PC-9 (cell line): ENCODE measurements at places on chromosomes 11 and 22. TPM values are rescaled to one million over a fixed set of nuclear protein-coding genes. Genes with fewer than 3 reads are reported as not detected.

DNA sequence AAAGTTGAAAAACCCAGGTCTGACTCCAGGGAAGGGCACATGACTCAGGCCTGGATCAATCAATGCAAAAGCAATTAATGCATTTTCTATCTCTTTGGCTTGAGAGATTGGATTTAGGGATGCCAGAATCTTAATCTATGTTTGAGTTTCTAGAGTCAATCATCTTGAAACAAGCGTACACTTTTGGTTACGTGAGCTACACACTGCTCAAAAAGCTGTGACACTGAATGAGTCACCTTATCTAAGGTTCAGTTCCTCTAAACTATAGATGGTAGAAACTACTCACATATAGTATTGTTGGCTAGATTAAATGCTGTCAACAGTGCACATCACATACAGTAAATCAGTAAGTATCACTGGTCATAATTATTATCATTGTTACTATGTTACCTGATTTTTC lies 24.2 kb downstream of the MRE11 start:
- DNase-seq = no peak

DNA sequence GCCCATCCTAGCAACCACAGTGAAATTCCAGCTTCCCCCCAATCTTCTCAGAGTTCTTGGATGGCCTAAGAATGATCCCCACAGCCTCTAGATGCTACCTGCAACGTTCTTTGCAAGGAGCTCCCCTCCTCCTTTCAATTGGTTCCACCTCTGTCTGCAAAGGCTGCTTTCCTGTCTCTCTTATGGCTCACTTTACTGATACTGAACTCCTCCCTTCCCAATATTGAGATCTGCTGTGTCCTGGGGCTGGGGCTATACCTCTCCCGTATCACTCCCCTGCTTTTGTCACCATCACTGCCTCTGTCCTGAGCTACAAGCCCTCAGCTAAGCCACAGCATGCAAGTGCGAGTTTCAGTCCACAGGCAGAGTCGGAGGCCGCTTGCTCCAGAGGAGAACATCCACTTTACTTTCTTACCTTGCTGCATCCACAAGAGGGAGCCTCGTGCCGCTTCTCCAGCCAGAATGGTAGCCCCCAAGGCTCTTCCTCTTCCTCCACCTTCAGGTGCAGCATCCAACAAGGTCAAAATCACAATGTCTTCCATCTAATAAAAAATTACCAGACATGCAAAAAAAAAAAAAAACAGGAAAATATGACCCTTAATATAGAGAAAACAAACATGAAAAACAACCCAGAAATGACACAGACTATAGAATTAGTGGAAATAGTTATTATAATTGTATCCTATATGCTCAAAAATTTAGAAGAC lies 48.6 kb upstream of the TMEM45B start:
- DNase-seq = peak; percentile 31

DNA sequence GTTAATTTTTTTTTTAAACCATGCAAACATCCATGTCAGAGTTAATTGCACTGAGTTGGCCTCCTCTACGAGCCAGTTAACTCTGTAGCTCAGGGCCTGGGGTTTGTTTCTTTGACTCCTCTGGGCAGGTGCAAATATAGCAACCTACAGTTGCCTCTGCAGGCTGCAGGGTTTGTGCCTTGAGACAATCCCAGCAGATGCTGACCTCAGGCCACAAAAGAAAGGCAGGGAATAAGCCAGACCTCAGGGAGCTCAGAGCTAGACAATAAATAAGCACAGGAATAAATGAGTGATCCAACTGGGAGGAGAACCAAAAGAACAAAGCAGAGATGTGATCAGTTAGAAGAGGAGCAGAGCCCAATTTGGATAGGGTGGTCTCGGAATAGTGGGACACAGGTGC lies 390.8 kb downstream of the SHANK2 start:
- no peak for DNase-seq

The C11orf86 gene
- not detected in 2 replicates for total RNA-seq

DNA sequence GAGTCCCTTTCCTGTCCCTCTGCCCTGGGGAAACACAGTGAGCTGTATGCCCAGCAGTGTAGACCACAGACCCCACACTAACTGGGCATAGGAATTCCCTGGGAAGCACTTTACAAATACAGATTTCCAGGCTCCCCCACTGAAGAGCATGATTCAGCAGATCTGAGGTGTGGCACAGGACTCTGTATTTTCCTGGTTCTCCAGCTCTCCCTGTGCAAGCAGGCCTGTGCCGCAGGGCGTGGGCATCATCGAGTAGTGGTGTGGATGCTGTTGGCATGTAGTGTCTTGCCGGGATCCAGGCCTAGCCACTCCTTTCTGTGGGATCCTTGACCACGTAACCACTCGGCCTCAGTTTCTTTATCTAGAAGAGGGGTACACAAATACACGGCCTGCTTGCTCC lies 49.9 kb downstream of the GALNT18 start:
- DNase-seq = no peak

DNA sequence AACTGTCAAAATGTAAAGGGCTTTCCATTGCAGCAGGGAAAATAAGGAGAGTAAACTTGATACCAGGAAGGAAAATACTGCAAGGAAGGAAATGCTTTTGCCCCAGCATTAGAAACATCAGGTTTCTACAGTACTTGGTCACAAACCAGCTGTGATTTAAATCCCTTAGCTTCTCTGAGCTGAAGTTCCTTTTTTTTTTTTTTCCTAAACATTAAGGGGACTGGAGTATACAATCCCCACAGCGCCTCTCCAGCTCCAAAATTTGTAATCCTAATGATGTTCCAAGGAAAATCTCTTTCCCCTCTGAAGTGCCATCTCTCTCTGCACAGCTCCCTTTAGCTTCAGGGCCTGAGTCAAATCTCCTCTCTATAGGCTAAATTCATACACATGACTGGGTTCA lies 220.5 kb upstream of the PITPNB start:
- no peak for DNase-seq

- DNase-seq = no peak
Measured at GRCh38 chr11:126317432-126317755, 13.5 kb downstream of the DCPS start.

DNA sequence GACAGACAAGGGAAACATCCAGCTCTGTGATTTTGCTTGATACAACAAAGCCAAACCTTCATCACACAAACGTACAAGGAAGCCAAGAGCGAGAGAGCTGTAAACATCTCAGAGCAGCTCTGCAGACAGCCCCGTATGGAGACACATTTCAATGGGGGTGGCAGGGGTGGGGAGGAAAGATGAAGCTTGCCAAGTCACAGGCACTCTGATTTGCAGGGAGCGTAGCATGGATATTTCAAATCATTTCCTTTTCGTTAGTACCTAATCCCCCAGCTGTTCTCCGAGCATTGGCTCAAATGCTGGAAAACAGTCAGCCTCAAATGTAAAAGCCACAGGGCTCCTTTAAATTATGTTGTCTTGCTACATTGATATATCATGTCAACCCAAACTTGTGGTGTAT lies 458.9 kb upstream of the CADM1 start:
- DNase-seq = no peak

GRCh38 chr11:91959411-91959810 lies 265.2 kb upstream of the FAT3 start:
- DNase-seq = no peak

- DNase-seq = no peak
Measured at GRCh38 chr22:24706732-24707469, 67.6 kb downstream of the PIWIL3 start.

The MAPK8IP1 gene
- total RNA-seq = 13.6 and 18.8 TPM in 2 replicates

The GSTT2B gene
- total RNA-seq = 0.50 TPM in 1 of 2 replicates, not detected in the other

- DNase-seq = no peak
Measured at GRCh38 chr22:32623943-32624342, 149.3 kb downstream of the FBXO7 start.

- no peak for DNase-seq
Measured at GRCh38 chr11:134252346-134253187, 585 bp downstream of the THYN1 start.

The CHST1 gene
- not detected in 2 replicates for total RNA-seq

DNA sequence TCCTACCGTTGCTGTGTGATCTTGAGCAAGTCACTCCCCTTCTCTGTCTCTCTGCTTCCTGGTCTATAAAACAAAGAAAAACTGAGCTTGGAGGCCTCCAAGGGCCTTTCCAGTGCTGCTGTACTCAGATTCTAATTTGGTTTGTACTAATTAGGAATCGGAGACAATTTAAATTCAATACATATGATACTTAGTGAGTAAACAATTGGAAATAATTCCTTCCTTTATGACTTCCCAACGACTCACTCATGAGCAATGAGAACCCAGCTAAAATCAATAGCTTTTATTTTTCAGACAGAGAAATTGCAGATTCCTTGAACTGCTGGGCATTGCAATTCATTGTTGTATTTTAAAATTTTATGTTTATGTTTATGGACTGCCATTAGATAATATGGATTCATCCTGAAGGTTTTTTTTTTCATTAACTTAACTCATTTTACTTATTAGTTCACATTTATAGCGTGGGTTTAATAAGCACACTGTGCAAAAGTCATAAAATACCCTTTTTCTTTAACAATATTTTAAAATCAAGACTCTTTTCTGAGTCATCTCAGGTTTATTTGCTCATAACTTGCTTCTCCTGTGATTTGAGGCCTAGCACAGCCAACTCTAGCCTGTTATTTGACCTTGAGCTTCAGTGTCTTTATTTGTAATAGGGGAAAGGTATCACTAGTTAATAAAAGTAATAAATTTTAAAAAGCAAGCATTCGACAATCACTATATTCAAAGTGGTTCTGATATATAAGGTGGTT lies 95.8 kb downstream of the TP53I11 start:
- DNase-seq = no peak

- DNase-seq = no peak
Measured at GRCh38 chr22:30538280-30538679, 8.3 kb downstream of the SEC14L6 start.

- DNase-seq = no peak
Measured at GRCh38 chr11:69537126-69537525, 55.7 kb downstream of the LINC01488 start.

GRCh38 chr11:6570691-6571427 lies 32.6 kb downstream of the RRP8 start:
- no peak for DNase-seq

The PPARA gene
- total RNA-seq = 43.9 and 48.7 TPM in 2 replicates

GRCh38 chr11:36195496-36196354 lies 93.5 kb downstream of the COMMD9 start:
- no peak for DNase-seq

DNA sequence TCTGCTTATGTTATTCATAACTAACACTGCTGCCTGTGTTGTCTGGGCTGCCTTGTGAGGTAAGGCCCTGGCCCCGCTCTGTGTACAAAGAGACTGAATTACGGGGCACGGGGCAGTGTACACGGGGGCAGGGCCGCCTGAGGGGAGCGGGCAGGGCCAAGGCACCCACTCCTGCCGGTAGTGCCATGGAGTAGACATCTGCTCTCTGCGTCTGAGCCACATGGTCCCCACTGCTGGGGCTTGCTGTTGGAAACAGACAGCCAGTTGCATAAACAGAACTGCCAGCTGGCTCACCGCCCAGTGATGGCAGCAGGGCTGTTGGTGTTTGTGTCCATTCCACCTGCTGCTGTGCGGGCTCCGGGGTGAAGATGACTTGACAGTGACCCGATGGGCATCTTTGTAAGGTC lies 19.8 kb downstream of the FAM118A start:
- DNase-seq = no peak

DNA sequence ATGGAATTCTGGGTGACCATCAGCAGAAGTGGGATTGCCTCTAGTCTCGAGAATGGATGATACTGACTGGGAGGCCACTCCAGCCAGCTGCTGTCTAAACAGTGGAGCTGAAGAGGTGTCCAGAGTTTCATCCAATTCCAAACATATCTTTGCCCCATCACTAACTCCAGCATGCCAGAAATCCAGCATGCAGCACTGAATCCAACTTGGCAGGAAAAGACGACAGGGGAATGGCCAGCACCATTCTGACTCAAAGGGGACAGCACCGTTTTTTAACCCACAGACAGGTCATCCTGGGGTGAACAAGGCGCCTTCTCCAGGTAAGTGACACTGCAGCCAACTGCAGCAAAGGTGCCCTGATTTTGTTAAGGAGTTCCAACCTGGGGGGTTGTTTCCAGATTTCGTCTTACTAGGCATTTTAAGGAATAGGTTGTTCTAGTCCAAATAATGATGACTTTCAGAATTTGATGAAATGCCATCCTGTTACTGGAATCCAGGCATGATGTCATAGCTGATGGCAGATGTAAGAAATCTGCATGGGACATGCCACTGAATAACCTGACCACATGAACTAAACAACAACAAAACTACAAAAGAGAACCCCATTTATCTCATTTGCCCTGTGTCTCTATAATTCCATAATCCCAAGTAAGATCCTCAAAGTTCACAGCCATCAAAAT lies 32.3 kb downstream of the FEZ1 start:
- no peak for DNase-seq

- DNase-seq = no peak
Measured at GRCh38 chr11:110919241-110919922, 207.1 kb upstream of the ARHGAP20 start.
